ENCODE measurements at places on chromosomes 3 and 15.
A peak's percentile ranks its signal among the peaks of the same experiment; 100 is the strongest.

GRCh38 chr3:187980861-187981260, 173.1 kb upstream of the LPP start:
- DNase-seq: no peak

DNA sequence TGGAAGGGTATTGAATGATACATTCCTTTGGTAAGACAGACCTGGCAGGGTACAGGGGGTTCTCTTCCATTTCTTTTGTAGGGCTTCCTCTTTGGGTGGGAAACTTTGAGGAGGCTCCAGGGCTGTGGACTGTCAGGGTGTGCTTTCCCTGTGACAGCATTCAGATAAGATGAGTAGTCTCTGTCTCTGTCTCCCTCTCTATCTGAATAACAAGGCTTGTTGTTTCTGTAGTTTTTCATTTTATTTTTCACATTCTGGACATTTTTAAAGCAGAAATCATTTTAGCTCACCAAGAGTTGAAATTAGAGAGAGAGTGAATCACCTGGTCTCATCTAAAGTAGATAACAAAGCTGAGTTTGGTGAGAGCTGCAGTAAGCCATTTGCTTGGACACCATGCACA, 100.8 kb upstream of the TPM1 start:
- no peak for DNase-seq

DNA sequence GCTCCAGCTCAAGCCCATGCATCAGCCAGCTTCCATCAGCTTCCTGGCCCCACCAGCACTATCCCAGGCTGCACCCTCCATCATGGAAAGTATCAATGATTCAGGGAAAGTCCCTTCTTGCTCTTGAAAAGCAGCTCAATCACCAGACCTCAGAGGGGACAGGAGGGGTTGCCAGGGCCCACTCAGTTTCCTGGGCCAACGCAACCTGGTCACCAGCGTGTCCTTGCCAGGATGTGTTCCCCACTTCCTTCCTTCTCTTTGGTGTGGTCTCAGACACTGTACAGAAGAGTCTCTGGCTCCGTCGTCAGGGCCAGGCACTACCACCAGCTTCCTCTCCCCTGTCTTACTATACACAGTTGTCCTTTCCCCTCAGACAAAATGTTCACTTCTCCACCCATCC, 3.0 kb downstream of the HDC start:
- DNase-seq: peak; percentile 46

DNA sequence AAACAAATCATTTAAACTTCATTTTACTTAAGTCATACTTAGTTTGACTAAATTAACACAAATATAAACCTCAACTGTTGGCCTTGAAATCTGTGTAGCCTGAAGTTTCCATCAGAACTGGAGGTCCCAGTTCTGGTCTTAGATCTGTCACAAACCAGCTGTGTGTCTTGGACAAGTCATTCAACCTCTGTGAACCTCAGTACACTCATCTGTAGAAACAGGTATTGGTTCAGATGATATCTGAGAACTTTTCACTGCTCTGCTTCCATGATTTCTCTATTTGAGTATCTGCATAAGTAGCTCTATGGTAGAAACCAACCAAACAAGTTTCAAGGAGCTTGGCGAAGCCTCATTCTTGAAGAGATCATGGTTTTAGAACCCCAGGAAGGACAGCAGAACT, 60.4 kb upstream of the SLC2A2 start:
- no peak for DNase-seq

DNA sequence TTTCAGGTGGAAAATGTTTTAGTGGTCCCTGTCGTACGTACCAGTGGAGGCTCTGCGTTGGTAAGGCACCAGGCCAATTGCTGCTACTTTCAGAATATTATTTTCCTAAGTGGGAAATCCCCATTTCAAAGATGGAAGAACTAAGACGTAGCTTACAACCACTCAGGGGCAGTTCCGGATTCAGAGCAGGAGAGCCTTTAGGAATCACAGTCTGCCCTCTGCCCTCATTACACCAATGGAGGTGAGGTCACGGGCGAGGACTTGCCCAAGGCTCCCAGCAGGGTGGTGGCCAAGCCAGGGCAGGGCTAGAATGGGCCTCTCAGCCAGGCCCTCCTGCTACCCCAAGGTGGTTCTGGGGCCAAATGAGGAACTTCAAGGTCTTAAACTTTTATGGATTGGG, 72.6 kb downstream of the RASGRF1 start:
- DNase-seq: no peak

DNA sequence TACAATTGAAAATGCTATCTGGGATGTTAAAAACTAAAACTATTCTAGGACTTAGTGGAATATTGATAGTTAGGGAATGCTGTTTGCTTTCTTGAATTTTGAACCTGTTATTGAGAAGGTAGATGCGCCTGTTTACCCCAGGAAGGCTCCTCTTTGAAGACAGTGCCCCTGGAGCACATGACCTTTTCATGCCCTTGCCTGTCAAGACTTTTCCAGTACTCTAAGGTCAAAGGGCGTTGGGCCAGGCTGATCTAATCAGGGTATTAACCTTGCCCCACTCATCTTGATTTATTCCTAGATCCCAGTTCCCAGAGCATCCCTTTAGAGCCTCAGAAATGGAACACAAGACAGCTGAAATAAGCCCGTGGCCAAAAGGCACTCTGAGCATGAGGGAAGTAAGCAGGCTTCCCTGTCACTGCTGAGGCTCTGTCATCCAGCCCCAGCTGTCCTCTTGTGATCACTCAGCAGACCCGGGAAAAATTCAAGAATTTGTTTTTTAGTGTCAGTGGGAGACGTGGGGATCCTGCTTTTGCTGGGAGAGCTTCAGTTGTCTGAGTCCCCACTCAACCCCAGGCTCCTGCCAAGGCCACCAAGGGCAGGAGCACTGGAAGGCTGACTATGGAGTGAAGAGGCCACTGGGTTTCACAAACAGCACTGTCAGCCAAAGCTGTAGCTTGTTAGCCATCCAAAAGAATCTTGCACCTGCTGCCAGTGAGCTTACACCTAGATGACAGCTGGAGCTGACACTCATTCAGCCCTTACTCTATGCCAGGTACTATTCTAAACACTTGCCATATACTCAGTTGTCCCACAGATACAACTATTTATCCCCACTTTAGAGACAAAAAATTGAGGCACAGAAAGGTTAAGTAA, 169.0 kb downstream of the PGPEP1L start:
- no peak for DNase-seq

- no peak for DNase-seq
These were observed 61.7 kb downstream of the SIDT1 start for GRCh38 chr3:113594066-113594465.

- DNase-seq: no peak
These were observed 132.5 kb downstream of the CLSTN2 start for GRCh38 chr3:140067487-140067886.

- no peak for DNase-seq
These were observed 288.3 kb upstream of the C2CD4B start for GRCh38 chr15:62453375-62453774.

DNA sequence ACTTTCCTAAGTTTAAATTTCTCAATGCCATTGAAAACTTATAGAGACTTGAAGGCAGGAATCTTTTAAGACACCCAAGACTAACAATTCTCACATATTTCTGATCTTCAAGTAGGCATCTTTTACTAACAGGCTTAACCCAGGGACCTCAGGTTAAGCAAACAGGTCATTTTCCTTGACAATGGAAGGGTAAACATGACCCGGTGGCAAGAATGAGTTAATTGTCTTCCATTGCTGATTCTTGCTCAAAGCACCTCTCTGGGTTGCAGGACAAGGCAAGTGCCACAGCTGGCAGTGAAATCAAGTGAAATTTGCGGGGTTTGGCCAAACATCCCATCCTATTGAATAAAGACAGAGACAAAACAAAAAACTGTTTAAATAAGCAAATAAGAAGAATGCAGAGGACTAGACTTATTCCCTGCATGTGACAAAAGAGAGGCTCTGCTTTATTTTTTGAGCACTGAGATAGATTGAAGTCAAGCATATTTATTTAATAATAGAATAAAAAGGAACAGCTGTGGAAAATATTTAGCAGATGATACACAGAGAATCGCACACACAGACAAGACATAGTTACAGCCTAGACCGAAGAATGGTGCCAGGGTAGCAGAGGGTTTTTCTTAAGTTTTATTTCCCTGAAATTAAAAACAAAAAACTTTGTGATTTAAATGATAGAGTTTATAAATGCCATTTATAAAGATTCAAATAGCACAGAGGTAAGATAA, 56.0 kb upstream of the MITF start:
- DNase-seq: no peak

GRCh38 chr3:194164861-194165260, 28.9 kb downstream of the HES1 start:
- DNase-seq: no peak

DNA sequence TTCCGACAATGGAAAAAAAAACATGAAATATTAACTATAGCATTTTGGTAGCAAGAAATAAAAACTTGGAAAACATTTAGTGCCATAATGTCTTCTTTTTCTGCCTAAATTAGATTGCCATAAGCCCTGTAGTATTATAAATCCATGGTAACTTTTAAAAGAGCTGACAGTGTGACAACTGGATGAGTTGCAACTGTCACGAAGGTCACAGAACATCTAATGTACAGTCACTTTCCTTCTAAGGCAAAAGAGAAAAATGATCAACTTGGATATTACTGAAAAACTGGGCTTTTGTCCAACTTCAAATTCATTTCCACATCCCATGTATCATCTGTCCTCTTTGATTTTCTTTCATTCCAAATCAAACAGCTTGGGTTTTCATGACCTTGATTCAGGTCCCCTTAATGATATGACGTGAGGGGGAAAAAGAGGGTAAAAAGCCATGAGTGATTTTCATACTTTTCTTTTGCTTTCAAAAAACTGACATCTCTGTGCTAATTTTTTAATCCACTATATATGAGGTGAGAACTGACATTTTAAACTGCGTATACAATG, 602 bp downstream of the CPB1 start:
- no peak for DNase-seq

- DNase-seq: no peak
These were observed 11.8 kb upstream of the SLC2A2 start for GRCh38 chr3:171038342-171038741.

- DNase-seq: no peak
These were observed 25.0 kb upstream of the RPP14 start for GRCh38 chr3:58281069-58281468.

DNA sequence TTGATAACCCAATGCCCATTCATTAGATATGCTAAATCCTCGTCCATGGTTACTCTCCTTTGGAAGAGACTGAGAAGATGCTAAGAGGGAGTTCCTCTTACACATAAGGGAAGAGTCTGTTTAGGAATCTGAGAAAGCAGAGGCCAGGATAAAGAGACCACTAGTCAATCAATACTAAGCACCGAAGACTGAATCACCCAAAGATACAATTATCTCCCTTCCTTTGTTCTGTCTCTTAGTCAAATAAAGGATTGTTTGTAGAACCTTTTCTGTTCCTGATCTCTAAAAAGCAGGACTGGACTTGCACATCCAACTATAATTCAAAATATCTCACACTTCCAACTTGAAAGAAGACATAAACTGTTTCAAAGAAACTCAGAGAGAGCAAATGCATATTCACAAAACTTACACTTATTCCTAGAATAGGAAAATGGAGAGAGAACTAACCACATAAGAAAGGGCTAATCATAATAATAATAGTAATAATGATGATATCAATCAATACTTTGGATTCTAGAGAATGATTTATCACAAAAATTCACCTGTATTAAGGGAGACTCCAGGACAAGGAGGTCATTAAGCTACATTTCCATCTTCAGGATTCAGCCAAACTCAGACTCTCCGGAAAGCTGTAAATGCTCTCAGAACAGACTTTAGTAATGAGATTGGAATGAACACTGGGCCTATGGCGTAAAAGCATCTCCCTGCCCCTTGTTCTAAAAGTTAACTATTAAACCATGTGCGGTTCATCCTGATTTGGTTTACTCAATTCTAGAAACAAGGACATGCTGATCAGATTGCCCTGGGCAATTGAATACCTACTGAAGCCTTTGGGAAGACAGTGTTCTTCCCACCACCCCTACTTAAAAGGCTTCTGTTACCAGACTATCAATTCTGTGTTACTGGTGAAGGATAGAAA, 401.5 kb downstream of the ZBTB20 start:
- DNase-seq: no peak

GRCh38 chr3:109072194-109072593, 45.7 kb downstream of the MORC1 start:
- DNase-seq: no peak

DNA sequence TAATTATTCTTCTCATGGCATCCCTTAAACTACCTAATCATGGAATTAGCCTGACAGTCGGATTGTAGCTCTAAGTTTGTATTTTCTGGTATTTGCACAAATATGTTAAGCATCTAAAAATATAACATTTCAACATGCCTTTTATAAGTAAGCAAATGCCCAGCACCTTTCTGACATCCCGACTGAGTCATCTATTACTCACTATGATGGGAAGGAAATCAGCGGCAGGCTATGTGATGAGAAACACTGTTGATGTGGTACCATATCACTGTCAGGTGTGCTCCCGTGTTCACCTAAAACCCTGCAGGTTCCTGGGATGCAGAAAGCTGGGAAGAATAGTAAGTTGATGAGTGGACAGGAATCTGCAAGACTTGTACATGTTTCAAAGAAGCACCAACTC, 367.8 kb upstream of the IL12A start:
- DNase-seq: no peak

DNA sequence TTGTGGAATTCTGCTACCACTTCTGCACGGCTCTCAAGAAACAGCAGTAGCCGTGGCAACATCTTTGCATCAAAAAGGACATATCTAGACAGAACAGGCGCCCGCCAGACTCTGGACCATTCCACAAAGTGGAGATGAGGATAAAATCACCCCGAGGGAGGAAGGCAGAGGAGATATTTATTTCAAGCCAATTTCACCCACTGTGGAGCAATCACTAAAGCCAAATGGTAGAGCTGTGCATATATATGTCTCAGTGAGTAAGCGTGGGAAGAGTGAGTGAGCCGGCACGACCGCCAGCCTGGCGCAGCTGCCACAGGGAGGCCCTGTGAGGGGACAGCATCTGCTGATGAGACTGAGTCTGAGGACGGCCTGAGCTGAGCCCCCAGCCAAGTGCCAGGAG, 111.3 kb downstream of the MEGF11 start:
- DNase-seq: no peak

DNA sequence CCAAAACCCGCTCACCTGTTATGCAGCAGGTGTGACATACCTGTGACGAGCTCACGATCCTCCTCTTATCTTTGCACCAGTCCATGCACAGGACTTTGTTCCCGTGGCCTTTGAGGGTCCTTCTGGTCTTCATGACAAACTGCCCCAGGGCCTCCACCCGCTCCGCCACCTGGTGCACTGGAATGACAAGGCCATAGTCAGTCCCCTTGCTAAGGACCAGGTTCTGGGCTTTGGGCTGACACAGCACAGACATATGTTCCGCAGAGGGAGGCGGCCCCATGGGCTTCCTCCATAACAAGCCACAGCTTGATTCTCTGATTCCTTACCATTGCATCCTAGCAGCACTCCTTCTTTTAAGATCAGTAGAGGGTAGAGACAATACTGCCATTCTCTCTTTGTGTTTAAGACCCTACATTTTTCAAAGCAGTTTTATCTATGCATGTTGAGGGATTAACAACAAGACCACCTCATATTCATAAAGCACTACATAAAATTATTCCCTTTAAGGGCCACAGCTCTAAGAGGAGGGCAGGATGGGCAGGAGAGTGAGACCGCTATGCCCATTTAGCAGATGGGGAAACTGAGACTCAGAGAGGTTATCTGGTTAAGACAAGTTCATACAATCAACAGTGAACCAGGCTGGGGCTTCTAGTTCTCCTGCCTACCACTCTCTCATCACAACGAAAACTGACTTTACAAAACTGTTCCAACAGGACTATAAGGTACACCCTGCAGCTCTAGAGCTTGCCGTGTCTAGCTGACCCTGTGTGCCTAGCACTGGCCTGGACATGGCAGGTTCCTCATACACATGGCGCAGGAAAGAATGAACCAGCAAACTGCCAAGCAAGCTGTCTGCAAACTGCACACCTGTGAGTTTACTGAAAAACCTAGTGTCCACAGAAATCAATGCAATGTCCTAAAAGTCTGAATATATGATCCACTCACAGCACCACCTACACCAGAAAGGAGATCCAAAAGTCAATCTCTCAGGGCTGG, 37.0 kb downstream of the GNB5 start:
- no peak for DNase-seq

Data from CD4-positive, alpha-beta T cell treated with Interleukin-12 subunit alpha and Interleukin-12 subunit beta, for 1 hour (primary cell).